ENCODE measurements at places on chromosomes 7 and 10.

GRCh38 chr7:144725070-144725469 is 110.8 kb downstream of the TPK1 start:
- no peak for DNase-seq

- no peak for DNase-seq
Observed at GRCh38 chr7:55893940-55894339, 6.7 kb downstream of the ZNF713 start.

DNA sequence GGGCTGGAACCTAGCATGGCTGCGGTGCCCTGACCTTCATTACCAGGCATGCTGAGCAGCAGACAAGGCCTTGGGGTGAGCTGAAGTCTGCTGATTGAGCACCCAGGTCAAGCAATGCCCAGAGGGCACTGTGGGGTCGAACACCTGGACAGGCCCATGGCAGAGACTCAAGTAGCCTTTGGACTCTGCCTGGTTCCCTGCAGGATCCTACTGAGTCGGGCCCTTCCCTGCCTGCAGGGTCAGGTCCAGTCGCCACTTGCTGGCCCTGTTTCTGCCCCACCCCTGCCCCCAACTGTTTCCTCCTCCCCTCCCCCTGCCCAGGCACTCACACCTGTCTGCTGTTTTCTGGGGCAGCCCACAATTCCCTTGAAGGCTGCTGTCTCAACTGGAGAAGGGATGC is 483.2 kb upstream of the MKI67 start:
- no peak for DNase-seq

DNA sequence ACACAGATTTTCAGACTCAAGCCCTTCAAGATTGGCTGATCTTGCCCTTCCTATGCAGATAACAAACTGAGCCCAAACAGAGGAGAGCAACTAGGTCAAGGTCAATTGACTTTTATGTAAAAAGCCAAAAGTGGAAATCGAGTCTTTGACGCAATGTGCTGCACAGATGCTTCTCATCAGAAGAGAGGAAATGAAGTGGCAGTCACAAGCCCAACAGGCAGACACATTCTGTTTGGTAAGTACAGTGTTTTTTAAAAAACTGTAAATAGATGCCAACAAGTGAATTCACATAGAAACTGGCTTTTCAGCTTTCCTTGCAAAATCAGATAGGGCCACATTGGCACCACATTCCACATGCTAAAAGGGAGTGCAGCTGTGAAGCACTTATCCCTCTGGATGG is 606.6 kb downstream of the KCNMA1 start:
- no peak for DNase-seq

DNA sequence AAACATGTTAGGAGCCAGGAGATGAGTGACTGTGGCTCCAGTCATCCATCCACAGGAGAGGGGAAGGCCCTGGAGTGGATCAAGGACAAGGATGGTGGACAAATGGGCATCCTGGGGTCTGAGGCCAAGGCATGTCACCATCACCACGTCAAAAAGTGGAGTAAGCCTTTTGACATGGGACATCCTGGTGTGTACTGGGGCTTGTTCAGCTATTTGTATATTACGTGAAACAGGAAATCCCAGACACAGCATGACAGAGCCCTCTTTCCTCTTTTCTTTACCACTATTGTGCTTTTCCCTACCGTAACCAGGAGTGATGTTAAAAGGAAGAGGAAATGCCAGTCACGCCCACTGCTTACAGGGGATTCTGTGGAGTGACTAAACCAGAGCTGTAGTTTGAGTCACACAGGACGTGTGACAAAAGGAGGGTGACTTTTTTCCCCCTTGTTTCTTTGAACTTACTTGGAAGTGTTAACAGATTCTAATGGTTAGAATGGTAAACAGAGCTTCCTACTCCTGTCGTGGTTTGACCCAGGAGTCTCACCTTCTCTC is 15.4 kb downstream of the ACSL5 start:
- DNase-seq, result no peak

GRCh38 chr7:140060788-140061606 is 1.8 kb downstream of the PARP12 start:
- DNase-seq, result no peak

- DNase-seq, result no peak
Observed at GRCh38 chr10:24132741-24133140, 76.2 kb upstream of the KIAA1217 start.

DNA sequence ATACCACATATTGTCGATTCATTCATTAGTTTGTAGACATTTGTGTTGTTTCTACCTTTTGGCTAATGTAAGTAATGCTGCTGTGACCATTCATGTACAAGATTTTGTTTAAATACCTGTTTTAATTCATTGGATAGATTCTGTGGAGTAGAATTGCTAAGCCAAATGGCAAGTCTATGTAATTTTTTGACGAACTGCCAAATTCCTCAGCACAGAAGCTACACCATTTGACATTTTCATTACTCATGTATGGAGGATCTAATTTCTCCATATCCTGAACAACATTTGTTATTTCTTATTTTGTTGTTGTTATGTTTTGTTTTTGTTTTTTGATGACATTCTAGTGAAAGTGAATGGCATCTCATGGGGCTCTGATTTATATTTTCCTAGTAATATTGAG is 1351.3 kb upstream of the SORCS1 start:
- no peak for DNase-seq

DNA sequence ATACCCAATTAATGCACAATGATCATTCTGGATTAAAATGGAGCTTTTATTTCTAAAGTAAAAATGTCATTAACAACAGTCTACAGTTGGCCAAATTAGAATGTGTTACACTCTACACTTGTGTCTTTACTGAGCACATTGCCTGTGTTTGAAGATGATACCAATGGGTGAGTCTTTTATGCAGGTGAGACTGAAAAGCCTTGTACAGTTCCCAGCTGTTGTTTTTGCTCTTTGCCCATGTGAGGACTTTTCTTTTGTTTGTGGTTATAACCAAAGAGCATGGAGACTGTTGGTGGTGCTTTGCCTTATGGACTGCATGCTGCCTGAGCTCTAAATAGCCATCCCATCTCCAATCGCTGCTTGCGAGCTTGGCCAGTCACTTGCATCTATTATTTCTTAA is 264.5 kb downstream of the GATA3 start:
- DNase-seq, result no peak

GRCh38 chr7:83153419-83153818 is 9.3 kb downstream of the PCLO start:
- DNase-seq, result no peak

GRCh38 chr7:27842094-27842692 is 102.2 kb downstream of the TAX1BP1 start:
- no peak for DNase-seq

- no peak for DNase-seq
Observed at GRCh38 chr10:61170594-61170993, 226.6 kb upstream of the RHOBTB1 start.

- DNase-seq, result no peak
Observed at GRCh38 chr10:71700731-71701368, 18.7 kb downstream of the C10orf105 start.

DNA sequence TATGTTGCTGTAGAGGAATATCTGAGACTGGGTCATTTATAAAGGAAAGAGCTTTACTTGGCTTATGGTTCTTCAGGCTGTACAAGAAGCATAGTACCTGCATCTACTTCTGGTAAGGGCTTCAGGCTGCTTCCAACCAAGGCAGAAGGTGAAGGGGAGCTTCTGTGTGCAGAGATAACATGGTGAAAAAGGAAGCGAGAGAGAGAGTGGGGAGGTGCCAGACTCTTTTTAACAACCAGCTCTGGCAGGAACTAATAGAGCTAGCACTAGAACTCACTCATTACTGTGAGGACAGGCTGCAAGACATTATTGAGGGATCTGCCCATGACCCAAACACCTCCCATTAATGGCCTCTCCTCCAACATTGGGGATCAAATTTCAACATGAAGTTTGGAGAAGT is 94.5 kb downstream of the KIF20B start:
- no peak for DNase-seq

GRCh38 chr10:121596689-121597503 is 1.3 kb downstream of the FGFR2 start:
- DNase-seq, result no peak

GRCh38 chr10:32156031-32156495 is 99.8 kb upstream of the KIF5B start:
- no peak for DNase-seq

GRCh38 chr10:91163869-91164474 is 56.5 kb upstream of the PCGF5 start:
- DNase-seq, result peak; percentile 73

DNA sequence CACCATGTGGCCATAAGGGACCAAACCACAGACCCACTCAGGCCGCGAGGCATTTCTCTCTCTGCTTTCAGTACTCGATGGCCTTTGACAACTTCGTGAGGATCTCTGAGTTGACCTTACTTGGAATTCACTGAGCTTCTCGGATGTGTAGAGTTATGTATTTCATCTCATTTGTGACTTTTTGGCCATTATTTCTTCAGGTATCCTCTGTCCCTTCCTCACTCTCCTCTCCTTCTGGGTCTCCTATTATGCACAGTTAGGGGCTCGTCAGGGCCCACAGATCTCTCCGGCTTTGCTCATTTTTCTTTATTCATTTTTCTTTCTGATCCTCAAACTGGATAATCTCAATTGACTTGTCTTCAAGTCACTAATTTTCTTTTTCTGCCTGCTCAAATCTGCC is 16.6 kb upstream of the FOXL3 start:
- no peak for DNase-seq

GRCh38 chr7:67962863-67963262 is 966.2 kb downstream of the TYW1 start:
- no peak for DNase-seq

GRCh38 chr10:124104011-124104627 is 10.7 kb upstream of the CHST15 start:
- DNase-seq, result no peak

GRCh38 chr7:27553273-27553672 is 109.4 kb downstream of the HIBADH start:
- DNase-seq, result no peak

- DNase-seq, result no peak
Observed at GRCh38 chr10:78217336-78217735, 183.7 kb downstream of the RPS24 start.

- no peak for DNase-seq
Observed at GRCh38 chr10:8910314-8910713, 855.8 kb downstream of the GATA3 start.

DNA sequence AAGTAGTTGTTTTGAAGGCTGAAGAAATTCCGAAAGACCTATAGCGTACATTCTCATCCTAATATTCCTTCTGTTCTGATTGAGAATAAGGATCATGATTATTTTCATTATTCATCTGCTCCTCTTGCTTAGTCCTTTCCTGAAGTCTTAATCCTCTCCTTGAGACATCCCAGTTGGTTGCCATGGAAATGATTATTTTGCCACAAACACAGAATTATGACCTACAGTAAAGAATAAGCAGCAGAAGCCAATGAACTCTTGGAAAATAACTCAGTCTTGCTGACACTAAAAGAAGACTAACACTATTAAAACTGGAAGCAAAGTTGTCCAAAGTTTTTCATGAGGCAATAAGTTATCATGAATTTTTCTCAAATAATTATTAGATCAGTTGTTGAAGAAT is 47.8 kb upstream of the JAZF1 start:
- DNase-seq, result no peak

DNA sequence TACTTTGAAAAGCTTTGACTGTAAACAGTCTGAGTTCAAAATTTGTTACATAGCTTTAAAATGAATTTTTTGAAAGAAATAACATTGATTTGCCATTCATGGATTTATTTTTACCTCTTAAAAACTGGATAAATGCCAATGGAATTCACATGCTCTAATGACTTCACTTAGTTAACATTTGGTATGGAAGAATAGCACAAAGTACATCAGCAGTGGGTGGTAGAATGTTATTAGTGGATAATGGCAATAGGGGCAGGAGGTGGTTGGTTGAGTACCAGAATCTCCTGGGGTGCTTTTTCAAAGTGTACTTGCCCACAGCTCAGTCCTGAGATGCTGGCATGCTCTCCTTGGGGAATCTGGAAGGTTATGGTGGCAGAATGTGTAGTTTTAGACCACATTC is 4.7 kb downstream of the PPP1R9A start:
- DNase-seq, result no peak

DNA sequence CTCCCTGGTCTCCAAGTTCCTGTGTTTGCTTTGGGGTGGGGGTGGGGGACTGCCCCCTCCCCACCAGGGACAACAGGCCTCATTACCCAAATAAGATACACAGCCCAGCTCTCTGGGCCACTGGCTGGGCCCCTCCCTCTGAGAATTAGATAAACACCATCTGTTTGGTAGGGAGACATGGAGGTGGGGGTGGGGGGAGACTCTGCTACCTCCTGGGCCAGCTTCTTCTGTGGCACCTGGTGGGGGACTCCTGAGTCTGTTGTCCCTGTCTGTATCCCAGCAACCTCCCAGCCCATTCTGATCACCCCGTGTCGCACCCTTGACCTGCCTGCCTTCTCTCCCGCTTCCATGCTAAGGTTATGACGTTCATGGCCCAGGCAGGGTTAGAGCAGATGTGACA is 5.8 kb downstream of the MLXIPL start:
- DNase-seq, result no peak

GRCh38 chr10:1043532-1043995 is 5.4 kb downstream of the IDI1 start:
- no peak for DNase-seq

GRCh38 chr10:109359316-109359715 is 564.0 kb downstream of the XPNPEP1 start:
- DNase-seq, result no peak

DNA sequence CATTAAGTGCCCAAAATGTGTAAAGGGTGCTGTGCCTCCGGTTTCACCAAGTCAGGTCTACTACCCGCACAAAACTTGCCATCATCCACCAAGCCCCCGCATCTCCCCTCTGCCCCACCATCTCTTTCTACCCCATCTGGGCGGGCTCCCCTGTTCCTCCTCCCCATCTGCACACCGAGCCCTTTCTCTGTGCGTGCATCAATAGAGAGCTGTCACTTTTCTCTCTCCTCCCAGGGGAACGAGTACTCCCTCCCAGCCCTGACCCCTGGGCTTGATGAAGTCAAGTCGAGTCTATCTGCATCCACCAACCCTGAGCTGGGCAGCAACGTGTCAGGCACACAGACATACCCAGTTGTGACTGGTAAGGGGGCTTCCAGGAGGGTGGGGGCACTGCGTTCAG is 63.5 kb downstream of the PAX2 start:
- DNase-seq, result no peak

DNA sequence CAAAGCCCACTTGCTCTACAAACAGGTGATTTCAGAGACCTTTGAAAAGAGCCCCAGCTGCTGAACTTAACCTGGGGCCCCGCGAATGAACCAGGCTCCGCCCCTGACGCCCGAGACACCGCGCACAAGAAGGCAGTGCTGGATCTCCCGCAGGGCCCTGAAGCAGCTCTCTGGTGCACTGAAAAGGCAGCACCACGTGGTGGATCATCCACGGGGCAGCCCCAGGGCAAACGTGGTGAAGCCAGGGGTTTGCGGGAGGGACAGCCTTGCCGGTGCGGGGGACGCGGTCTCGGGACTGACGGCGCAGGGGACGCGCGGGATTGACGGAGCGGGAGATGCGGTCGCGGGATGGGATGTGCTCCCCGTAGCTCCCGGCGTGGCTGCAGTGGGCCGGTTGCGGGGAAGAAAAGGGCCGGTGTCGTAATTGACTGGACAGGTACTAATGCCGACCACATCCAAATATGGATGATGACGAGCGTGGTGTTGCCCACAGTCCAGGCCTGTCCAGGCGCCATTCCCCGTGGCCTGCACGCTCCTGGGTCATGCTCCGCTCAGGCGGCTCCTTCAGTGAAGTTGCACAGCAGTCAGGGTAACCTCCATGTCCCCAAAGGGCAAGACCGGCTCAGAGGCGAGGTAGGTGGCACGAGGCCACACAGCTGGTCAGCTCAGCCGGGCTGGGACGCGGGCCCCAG is 421.1 kb downstream of the DNAJB6 start:
- no peak for DNase-seq

GRCh38 chr7:121041516-121042148 is 53.1 kb downstream of the CPED1 start:
- no peak for DNase-seq

- DNase-seq, result no peak
Observed at GRCh38 chr7:55314967-55315366, 50.2 kb upstream of the LANCL2 start.
